ENCODE measurements at places on chromosomes 1 and 21. TPM values are rescaled to one million over a fixed set of nuclear protein-coding genes. Genes with fewer than 3 reads are reported as not detected.
A peak's percentile ranks its signal among the peaks of the same experiment; 100 is the strongest.

The TINAGL1 gene
- total RNA-seq = 191 TPM

- DNase-seq = no peak
Observed at GRCh38 chr1:78603206-78603605, 17.0 kb upstream of the IFI44L start.

The MPL gene
- 0.76 TPM for total RNA-seq

- DNase-seq = peak; percentile 76
Observed at GRCh38 chr1:115428256-115428655, 90.2 kb upstream of the NGF start.

DNA sequence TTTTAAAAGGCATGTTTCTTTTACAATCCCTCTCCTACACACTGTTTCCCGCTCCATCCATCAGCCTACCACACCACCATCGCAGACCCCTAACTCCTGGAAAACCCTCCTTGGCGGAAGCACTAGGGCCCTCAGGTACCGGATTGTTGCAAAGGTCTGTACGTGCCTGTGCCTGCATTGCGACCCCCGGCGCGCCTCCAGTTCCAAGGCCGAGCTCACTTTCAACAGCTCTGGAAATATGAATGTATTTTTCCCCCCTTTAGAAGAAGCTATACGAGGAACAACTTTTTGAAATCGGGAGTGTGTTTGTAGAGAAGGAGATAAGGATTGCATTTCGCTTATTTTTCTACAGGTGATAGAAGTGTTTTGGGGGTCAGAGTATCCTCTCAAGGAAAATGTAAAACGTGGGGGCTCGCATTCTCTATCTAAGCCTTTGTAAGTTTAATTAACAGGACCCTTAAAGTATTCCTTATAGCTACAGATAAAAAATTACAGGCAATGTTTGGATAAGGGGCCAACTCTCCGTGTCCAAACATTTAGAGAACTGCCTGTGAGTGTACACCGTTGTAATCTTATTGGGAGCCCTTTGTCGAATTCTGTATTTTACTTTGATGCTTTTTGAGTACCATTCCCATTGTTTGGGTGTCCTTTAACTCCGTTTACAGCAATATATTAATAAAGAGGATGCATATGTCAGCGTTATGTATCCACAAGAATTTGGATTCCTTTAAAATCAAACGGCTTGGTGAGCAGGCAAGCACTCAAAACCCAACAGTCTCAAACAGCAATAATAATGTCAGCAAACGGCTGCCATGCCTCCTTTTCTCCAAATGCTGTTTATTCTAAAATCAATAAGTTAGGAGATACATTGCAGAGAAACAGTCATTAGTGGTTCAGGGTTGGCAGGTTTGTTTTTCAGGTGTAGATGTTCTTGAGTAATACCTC, 5.9 kb downstream of the PRRX1 start:
- no peak for DNase-seq
